ENCODE measurements at places on chromosomes 7 and 10. TPM values are rescaled to one million over a fixed set of nuclear protein-coding genes. Genes with fewer than 3 reads are reported as not detected.
A peak's percentile ranks its signal among the peaks of the same experiment; 100 is the strongest.

- DNase-seq, result no peak
- H3K27me3 ChIP-seq, result no peaks in the 10 kb centered on the region
- no peaks in the 10 kb centered on the region for H3K36me3 ChIP-seq
- H3K27ac ChIP-seq, result no peak overlapping the region
These were observed 63.9 kb upstream of the PRKCQ start for GRCh38 chr10:6643962-6644361.

GRCh38 chr10:107025676-107026075 is 138.8 kb downstream of the SORCS1 start:
- no peaks in the 10 kb centered on the region for H3K27me3 ChIP-seq
- no peaks in the 10 kb centered on the region for H3K4me1 ChIP-seq
- H3K4me3 ChIP-seq, result no peak overlapping the region
- DNase-seq, result no peak
- no peaks in the 10 kb centered on the region for H3K36me3 ChIP-seq

KCP gene
- polyA plus RNA-seq, result 0.07 TPM

DNA sequence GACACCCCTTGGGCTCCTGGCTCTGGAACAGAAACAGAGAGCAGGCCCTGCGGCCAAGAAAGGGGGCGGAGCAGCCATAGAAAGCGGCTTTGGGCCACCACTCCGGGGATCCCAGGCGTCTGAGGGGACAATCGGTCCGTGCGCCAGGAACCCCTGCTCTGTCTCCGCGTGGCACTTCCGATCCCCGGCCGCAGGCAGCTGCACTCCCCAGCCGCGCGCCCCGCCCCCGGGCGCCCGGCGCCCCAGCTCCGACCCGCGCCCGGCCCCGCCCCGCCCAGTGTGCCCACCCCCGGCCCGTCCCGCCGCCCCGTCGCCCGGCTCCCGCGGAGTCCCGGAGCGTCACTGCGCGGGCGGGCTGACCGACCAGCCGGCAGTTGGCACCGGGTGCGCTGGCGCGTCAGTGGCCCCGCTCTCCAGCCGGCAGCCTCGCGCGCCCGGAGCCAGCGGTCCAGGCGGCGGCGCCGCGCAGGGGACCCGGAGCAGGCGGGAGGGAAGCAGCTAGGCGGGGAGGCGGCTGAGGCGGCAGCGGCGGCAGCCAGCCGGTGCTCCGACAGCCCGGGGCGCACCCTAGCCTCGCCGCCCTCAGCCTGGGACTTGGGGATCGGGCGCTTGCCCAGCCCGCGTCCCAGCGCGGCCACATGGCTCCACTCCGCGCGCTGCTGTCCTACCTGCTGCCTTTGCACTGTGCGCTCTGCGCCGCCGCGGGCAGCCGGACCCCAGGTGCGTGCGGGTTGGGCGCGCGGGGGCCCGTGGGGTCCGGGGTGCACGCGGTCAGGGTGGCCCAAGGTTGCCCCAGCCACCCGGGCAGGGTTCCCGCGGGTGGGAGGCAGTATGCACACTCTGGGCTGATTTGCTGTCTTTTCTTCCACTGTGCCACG is at the start of gene ADAMTS14:
Gene ADAMTS14 (plus strand): TSS at position 342 of the 878 bp plus-strand sequence. CDS start 297 bp downstream, at position 639.
- no peaks in the 10 kb centered on the region for H3K36me3 ChIP-seq
- peaks cover 7% of the 10 kb centered on the region for H3K4me1 ChIP-seq
- H3K4me3 ChIP-seq, result peak within 1 kb of the TSS; percentile 57
- DNase-seq, result no peak
- H3K27ac ChIP-seq, result no peak within 1 kb of the TSS

DNA sequence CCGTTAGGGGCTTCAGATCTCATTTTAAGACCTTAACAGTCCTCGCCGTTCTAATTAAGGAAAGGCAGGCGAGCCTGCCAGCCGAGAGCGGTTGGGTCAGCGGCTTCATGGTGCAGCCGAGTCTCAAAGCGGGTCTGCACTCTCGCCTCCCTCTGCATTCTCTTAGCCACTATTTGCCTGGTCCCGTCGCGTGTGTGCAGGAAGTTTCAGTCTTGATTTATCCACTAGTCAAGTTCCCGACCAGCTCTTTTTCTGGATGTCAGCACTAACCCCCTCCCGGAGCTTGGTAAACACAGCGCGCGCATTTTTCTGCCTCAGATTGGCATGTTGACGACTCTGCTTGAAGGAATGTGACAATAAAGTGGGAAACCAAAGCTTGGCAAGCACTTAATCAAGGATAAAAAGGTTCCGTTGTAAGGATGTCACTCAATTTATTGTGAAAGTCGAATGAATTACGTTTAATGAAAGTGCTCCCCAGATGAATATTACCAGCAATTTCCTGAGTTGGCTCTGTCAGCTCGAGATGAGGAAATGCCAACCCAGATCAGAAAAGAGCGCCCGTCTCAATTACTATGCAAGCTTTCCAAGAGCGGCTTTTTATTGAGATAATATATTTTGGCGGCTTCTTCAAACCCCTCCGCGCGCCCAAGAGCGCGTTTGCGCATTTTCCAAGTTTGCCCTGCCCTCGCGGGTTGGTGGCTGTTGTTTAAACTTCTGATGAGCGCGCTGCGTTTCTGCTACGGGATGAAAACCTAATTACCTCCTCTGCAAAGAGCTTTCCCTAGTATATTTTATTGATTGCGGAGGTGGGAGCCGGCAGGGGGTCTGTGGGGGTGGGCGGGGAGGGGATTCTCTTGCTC is 7.9 kb downstream of the NXPH1 start:
- no peaks in the 10 kb centered on the region for H3K4me1 ChIP-seq
- no peak overlapping the region for H3K27ac ChIP-seq
- no peaks in the 10 kb centered on the region for H3K36me3 ChIP-seq
- H3K27me3 ChIP-seq, result peaks cover 1% of the 10 kb centered on the region
- DNase-seq, result no peak
- no peak overlapping the region for H3K4me3 ChIP-seq
